Activated CD8-positive, alpha-beta memory T cell treated with anti-CD3 and anti-CD28 coated beads, Interleukin-2, amount 50 U/mL, for 4 hours (primary cell): ENCODE measurements at places on chromosomes 7 and 10.

GRCh38 chr7:21261627-21262594 is 166.0 kb upstream of the SP4 start:
- DNase-seq = peak; percentile 51

DNA sequence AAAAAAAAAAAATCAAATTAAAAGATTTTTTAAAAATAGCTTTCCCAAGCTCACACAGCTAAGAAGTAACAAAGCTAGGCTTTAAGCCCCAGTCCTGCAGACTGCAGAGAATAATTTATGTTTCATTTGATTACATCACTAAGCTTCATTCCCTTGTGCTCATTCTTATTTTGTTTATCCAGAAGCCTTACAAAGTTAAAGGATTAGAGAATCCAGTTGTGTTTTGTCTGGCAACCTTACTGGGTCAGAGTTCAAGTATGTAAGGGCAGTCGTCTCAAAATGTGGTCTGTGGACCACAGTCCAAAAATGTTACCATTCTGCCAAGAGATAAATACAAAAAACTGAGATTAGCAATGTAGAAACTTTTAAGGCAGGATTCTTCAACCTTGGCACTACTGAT is 32.1 kb upstream of the EZH2 start:
- DNase-seq = no peak

- no peak for DNase-seq
Observed at GRCh38 chr7:116097365-116098009, 66.9 kb upstream of the TFEC start.

- DNase-seq = no peak
Observed at GRCh38 chr7:27994639-27995038, 186.0 kb downstream of the JAZF1 start.

- DNase-seq = no peak
Observed at GRCh38 chr7:99579281-99579955, 18.6 kb upstream of the TMEM225B start.

GRCh38 chr7:158108646-158109293 is 478.9 kb downstream of the PTPRN2 start:
- no peak for DNase-seq

- DNase-seq = no peak
Observed at GRCh38 chr10:5640036-5640435, 26.4 kb downstream of the ASB13 start.

DNA sequence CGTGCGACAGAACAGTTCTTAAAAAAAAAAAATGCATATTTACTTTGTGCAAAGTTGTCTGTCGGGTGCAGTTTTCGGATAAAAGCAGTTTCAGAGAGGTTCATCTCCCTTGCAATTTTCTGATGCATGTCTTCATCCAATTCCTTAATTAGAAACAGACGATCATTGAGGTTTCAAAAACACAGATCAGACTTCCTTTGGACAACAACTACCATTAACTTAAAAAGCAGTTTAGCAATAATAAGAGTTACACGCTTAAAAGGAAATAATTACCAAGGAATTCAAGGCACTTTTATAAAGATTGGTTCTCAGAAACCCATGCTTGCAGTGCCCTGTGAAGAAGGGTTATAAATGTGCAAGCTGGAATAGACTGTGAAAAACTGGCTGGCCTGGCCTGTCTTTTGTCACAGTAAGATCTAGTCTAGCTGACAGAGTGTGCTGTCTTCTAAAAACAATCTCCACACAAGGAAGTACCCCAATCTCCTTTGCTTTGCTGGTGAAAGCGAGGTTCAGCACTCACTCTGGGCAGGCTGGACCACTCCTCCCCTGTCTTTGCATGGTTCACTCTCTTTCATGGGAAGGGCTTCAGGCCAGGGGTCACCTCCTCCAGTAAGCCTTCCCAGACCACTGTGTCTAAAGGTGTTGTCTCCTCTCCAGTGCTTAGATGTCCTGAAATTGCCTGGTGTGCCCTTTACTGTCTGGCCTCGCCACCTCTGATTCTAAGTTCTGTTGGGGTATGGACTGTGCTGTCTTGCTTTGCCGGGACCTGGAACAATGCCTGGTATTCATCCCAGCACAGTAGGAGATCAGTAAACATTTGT is 34.8 kb upstream of the HNRNPH3 start:
- no peak for DNase-seq

DNA sequence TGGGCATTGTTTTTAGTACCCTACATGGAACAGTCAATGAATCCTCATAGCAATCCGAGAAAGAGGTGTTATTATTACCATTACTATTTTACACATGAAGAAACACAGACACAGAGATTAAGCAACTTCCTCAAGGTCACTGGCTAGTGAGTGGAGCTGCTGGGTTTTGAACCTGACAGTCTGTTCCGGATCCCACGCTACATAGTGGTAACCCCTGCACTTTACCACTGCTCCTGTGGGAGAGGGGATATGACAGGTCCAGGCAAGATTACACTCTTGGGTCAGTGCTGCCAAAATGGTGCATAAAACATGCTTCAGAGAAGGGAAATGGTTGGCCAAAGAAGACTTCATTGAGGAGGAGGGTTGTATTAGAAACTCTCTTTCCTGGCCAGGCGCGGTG is 185.7 kb downstream of the XPNPEP1 start:
- no peak for DNase-seq

DNA sequence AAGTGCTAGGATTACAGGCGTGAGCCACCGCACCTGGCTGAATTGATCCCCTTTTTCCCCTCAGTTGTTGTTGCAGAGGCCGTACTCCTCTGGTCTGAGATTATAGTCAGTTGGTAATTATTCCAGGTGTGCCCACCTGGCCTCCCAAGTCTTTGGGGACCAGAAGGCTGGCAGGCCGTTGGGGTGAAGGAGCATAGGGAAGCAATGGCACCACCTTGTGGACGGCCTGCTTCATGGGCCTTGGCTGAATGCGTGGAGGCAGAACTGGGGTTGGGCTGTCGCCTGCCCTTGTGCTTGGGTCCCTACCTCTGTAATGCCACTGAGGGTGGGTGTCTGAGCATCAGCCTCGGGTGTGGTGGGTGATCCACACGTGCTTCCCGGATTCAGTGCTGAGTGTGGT is 125.7 kb downstream of the RGS10 start:
- peak; percentile 74 for DNase-seq

DNA sequence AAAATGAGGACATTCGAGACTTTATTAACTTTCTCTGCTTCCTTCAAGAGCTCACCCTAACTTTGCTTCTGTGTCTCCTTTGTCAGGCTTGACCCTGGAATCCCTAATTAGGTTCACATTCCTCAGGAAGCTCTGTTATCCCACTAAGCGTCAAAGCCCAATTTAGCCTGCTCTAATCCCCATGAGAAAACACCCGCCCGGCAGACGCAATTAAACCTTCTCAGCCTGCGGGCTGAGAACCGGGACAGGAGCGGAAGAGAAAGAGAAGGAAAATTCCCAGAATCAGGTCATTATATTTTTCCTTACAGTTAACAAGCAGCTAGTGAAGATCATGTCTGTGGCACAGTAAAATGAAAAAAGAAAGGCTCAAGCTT is 93.0 kb downstream of the TNS3 start:
- DNase-seq = no peak

- DNase-seq = peak; percentile 27
Observed at GRCh38 chr7:99109108-99110051, 34.5 kb downstream of the SMURF1 start.

- DNase-seq = no peak
Observed at GRCh38 chr10:90621577-90621976, 236.3 kb downstream of the HTR7 start.

- no peak for DNase-seq
Observed at GRCh38 chr10:48996-49395, at the start of gene TUBB8. Gene TUBB8, minus strand, starts transcription at chr10:49296. Its CDS starts 58 bp downstream, at chr10:49238.

- DNase-seq = no peak
Observed at GRCh38 chr7:70325509-70326101, 727.3 kb downstream of the AUTS2 start.

DNA sequence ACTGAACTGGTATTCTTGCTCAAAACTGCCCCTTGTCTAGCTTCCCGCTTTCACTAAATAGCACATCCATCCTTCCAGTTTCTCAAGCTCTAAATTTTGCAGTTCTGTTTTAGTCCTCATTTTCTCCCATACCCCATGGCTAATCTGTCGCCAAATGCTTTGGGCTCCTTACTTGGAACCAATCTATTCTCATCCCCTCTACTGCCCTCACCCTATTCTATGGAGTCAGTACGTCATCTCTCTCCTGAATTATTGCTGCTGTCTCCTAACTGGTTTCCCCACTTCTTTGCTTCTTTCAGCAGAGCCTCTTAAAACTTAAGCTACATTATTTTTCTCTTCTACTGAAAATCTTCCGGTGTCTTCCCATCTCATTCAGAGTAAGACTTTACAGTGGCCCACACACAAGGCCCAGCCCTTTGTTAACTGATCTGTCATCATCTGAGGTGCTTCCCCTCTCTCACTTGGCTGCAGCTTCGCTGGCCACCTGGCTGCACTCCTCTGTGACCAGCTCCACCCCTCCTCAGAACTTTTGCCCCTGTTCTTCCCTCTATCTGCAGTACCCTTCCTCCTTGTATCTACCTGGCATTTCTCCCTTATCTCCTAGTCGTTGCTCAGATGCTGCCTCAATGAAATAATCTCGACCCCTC is 9.9 kb downstream of the STARD3NL start:
- DNase-seq = no peak

DNA sequence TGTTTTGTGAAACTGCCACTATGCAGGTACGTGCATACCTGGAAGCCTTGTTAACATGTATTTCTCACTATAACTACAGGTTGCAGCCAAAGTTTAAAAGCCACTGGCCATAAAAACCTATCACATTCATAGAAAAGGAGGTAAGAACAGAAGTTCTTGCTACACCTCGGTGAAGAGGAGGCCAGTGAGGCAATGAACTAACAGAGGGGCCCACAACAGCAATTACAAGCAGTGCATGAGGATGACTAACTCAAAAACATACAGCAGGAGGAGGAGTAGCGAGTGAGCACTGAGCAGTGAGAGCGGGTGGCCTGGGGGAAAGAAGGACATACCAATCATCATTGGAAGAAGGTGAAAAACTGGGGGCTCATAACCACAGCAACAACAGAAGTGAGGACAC is 51.6 kb downstream of the NUDCD3 start:
- DNase-seq = no peak

- DNase-seq = no peak
Observed at GRCh38 chr7:114409750-114410149, 4.9 kb upstream of the FOXP2 start.

- no peak for DNase-seq
Observed at GRCh38 chr7:81081616-81082015, 162.8 kb upstream of the SEMA3C start.

GRCh38 chr7:69922026-69922803 is 323.9 kb downstream of the AUTS2 start:
- no peak for DNase-seq

DNA sequence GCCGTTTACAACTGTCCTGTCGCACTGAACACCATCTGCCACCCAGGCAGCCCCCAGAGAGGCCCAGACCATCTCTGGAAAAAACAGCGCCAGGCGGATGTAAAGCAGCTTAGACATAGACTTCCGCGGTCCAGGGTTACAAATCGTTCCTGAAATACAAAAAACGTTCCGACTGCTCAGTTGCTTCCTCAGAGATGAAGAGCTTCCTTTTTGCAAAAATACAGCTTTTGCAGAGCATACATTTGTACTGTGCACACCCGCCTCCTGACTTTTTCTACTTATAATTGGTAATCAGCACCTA is 11.4 kb downstream of the DAGLB start:
- DNase-seq = no peak

DNA sequence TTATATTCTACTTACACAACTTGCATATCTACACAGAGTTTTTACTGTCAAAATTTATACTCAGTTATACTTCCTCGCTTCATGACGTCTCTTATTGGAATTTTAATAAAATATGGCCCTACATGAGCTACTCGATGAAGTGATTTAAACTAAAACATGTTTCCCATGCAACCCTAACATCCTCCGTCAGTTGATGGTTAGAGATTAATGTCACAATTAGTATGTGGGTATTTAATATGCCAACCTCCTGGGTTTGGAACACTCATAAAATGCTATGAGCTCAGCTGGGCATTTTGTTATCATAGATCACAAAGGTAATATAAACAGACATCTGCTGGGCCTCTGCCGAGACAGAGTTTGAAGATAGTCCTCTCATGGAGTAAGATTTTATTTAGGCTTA is 66.5 kb downstream of the GNAT3 start:
- DNase-seq = no peak

DNA sequence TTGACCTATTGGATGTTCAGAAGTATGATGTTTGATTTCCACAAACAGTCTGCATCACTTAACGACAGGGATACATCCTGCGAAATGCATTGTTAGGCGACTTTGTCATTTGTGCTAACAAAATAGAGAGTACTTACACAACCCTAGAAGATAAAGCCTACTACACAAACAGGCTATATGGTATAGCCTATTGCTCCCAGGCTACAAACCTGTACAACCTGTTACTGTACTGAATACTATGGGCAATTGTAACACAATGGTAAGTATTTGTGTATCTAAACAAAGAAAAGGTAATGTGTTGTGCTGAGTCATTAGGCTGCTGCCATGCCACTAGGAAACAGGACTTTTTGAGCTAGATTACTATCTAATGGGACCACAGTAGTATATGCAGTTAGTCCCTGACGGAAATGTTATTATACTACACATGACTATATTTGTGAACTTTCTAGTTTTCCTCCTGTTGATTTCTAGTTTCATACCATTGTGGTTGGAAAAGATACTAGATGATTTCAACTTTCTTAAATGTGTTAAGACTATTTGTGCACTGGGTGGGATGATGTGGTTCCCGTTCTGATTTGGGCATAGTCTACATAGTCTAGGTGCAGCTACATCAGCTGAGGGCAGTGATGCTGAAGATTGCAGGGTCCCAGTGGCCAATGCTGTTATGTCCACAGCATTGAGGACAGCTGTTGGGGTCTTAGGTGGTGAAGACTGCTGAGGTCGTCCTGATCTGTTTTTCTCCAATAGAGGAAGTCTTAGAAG is 161.7 kb downstream of the HTR7 start:
- DNase-seq = no peak

- DNase-seq = no peak
Observed at GRCh38 chr7:155230169-155230593, 67.5 kb upstream of the INSIG1 start.

GRCh38 chr10:93462881-93463280 is 19.3 kb downstream of the MYOF start:
- DNase-seq = no peak

DNA sequence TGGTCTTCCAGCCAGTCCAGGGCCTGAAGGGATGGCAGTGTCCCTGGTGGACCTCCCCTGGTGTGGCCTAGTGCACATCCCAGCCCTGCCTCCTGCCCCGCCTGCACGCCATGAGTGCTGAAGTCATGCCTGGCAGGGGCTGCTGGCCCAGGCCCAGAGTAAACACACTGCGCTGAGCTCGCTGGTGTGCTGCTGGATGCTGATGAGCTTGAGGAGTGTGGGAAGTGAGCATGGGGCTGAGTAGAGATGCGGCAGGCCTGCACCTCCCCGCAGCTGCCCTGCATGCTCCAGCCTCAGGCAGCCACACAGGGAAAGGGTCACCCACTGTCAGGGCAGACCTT is 43.2 kb downstream of the HTRA1 start:
- DNase-seq = no peak
